ENCODE measurements at places on chromosomes 2 and 18.

DNA sequence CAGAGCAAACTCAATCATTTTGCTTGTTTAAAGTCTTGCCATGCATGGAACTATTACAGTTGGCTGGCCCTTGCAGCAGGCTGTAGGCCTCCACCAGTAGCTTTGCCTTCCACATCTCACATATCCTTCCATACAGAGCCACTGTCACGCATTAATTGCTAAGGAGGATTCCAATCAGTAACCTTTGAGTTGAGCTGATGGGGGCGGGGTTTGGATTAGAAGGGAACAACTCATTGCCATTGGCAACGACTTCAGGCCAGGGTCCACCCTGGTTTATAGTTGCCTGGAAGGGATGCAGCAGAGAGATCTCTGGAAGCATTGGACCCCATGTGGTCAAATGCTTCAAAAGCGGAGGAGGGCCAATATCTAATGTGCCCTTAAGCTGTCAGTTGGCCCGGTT lies 63.3 kb upstream of the TTC39C start:
- no peak for DNase-seq

DNA sequence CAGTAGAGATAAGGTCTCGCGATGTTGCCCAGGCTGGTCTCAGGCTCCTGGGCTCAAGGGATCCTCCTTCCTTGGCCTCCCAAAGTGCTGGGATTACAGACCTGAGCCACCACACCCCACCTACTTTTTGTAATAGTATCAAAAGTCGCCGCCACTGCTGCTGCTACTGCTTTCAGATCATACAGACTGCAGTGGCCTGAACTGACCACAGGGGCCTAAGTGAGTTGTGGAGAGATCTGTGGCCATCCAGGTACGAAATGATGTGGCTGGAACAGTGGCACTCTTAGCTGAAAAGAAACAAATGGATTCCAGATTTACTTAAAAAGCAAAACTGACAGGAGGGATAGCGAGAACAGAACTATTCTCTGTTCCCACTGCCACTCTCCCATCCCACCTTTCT lies 32.9 kb upstream of the POMC start:
- DNase-seq: peak; percentile 16

DNA sequence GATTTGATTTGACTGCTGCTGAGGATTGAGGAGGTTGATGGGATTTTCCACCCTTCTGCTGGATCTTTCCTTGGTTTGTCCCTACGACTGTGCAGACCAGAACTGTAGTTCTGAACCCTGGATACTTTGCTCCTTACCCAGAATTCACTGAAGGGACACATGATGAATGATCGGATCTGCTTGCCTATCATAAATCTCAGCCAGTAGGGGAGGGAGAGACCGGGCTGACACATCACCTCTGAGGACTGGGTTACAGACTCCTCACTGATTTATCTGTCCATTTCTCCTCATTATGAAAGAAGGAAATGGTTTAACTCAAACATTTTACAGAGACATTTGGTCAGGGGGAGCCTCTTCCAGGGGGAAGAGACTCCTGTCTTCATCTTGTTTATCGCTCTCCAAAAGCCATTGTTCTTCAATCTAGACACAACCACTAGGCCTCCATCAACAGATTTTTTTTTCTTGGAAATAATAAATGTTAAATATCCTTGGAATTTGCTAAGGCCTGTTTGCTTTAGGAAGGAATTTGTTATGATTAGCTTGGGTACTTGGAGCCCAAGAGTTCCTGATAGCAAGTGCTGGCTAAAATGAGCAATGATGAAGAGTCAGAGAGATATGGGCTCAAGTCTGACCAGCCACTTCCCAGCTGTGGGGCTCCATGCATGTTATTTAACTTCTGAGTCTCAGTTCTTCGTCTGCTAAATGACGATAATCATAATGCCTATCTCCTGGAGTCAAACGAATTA lies 925.5 kb downstream of the SLC4A3 start:
- peak; percentile 33 for DNase-seq

DNA sequence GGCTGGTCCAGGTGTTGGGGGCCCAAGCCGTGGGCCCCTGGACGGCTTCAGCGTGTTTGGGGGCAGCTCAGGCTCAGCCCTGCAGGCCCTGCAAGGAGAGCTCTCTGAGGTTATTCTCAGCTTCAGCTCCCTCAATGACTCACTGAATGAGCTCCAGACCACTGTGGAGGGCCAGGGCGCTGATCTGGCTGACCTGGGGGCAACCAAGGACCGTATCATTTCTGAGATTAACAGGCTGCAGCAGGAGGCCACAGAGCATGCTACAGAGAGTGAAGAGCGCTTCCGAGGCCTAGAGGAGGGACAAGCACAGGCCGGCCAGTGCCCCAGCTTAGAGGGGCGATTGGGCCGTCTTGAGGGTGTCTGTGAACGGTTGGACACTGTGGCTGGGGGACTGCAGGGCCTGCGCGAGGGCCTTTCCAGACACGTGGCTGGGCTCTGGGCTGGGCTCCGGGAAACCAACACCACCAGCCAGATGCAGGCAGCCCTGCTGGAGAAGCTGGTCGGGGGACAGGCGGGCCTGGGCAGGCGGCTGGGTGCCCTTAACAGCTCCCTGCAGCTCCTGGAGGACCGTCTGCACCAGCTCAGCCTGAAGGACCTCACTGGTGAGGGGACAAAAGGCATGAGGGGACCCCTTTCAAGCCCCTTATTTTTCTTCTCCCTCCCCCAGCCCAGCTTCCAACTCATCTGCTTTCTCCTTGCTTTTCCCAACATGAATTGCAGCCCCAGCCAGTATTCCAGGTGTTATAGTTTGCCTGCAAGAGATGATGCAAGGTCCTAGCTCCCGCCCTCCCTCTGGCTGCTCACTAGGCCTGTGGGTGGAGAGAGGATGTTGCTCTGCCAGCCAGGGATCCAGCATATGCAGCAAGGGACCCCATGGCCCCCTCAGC lies 2.9 kb upstream of the KHK start:
- no peak for DNase-seq

- no peak for DNase-seq
Measured at GRCh38 chr2:156448766-156449165, 12.6 kb downstream of the GPD2 start.

GRCh38 chr2:200321780-200322534 lies 15.5 kb downstream of the SPATS2L start:
- no peak for DNase-seq

DNA sequence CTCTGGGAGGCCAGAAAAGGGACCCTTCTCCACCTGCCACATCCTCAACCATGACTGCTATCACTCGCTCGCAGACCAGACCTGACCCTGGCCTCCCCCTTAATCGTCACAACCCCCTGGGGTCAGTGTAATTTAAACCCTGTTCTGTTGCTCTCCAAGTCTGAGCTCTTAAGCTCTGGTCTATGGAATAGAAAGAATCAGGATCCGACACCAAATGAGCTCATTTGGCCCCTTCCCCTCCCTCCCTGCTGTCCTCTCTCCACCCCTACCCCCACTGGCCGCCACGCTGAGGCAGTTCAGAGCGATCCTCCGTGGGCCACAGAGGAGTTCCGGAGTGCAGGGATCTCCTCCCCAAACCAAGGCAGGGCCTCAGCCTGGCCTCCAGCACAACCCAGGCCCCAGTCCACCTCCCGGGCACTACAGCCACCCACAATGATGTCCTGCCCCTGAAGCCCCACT lies 5.3 kb downstream of the DNMT3A start:
- DNase-seq: no peak

DNA sequence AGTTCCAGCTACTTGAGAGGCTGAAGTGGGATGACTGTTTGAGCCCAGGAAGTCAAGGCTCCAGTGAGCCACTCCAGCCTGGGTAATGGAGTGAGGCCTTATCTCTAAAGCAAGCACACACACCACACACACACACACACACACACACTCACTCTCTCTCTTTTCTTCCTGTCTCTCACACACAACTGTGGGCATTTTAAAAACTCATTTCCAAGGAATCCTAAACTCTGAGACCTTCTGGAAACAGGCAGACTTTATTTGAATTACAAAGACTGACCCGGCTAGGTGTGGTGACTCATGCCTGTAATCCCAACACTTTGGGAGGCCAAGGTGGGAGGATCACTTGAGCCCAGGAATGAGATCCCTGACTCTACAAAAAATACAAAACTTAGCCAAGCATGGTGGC lies 21.3 kb downstream of the WDSUB1 start:
- DNase-seq: peak; percentile 74

- DNase-seq: peak; percentile 87
Measured at GRCh38 chr2:182587831-182588230, 128.2 kb upstream of the DNAJC10 start.

DNA sequence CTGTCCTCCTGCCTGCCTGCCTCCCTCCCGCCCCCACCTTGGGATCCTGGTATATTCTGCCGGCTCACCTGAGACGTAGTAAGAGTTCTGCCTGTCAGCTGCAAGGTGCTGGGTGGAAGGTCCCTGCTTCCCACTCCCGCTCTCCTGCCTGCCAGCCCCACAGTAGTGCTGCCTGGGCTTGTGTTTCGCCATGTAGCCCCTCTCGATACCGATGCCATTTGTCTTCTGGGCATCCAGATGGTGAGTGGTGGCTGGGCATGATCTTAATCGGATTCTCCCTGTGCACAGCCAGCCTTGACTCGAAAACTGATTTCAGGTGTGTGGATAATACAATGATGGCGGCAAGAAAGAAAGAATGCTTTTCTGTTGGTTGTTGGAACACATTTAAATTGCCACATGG lies 184.9 kb downstream of the AGAP1 start:
- DNase-seq: no peak

GRCh38 chr2:55885127-55885943 lies 38.2 kb downstream of the EFEMP1 start:
- peak; percentile 95 for DNase-seq

GRCh38 chr18:56662902-56663301 lies 11.7 kb downstream of the WDR7 start:
- DNase-seq: no peak

DNA sequence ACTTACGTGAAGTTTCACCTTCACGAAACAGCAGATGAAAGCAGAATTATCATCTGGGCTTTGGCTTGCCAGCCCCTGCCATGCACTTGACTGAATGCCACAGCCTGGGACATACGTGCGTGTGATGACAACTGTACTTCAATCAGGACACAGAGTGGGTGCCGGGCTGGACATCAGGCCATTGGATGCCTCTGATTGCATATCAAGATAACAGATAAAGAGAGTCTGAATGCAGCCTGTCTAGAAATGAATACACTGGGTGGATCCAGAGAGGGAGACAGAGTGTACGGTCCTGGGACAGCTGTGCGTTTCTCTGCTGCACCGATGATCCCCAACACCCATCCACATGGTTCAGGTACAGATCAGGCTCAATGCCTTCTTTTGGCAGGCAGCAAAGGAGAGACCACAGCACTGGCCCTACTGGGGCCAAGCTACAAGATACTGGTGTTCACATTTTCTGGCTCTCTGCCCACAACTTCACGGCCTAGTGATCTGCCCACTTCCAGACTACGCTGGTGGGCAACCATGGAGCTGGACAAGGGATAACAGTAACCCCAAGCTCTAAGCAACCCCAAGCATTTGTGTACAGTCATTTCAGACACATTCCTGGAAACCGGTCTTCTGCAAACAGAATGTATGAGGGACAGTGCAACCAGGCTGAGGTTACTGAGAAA lies 35.6 kb downstream of the FBLN7 start:
- DNase-seq: peak; percentile 39
